ENCODE measurements at places on chromosomes 5 and 9. TPM values are rescaled to one million over a fixed set of nuclear protein-coding genes. Genes with fewer than 3 reads are reported as not detected.

DNA sequence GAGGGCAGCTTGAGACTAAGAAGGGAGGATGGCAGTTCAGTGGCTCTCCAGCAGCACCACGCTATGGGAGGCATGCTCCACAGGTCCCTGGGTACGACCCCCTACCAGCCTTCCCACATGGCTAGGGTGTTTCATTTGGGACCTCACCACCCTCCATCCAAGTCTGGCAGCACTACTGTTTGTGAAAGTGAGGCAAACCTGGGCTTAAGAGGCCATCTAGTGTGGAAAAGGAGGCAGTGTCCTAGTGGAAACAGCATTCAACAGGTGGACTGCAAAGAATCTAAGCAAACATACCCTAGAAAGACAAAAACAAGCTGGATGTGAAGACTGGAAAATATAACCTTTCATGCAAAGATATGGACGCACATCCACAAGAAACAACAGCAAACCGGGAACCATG, 4.8 kb upstream of the C5orf47 start:
- H3K4me3 ChIP-seq, result no peak overlapping the region
- DNase-seq, result peak; percentile 12
- H3K4me1 ChIP-seq, result no peaks in the 10 kb centered on the region
- no peaks in the 10 kb centered on the region for H3K27me3 ChIP-seq
- no peaks in the 10 kb centered on the region for H3K36me3 ChIP-seq

DNA sequence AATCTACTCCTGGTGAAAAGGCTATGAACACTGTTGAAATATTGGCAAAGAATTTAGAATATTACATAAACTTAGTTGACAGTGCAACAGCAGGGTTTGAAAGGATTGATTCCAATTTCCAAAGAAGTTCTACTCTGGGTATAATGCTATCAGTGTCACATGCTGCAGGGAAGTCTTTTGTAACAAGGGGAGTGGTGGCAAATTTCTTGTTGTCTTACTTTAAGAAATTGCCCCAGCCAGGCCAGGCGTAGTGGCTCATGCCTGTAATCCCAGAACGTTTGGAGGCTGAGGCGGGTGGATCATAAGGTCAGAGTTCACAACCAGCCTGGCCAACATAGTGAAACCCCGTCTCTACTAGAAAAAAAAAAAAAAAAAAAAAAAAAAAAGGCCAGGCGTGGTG, 86.3 kb upstream of the OTULINL start:
- peaks cover 49% of the 10 kb centered on the region for H3K36me3 ChIP-seq
- H3K27me3 ChIP-seq, result no peaks in the 10 kb centered on the region
- no peak for DNase-seq
- no peak overlapping the region for H3K4me3 ChIP-seq
- no peak overlapping the region for H3K27ac ChIP-seq

DNA sequence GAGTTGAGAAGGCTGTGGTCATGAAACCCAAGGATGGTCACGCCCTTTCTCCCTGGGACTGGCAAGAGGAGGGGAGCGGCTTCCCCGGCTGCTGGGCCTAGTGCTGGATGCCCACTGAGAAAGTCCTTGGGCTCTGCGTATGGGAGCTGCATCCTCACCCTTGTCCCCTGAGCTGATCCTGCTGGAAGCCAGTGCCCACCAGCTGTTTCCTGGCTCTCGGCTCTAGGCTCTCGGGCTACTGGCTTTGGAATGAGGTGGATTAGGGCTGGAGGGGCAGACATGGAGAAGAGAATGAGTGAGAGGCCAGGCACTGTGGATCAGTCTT, 149.3 kb upstream of the PPP1R26 start:
- no peaks in the 10 kb centered on the region for H3K36me3 ChIP-seq
- H3K4me3 ChIP-seq, result no peak overlapping the region
- no peaks in the 10 kb centered on the region for H3K27me3 ChIP-seq
- no peaks in the 10 kb centered on the region for H3K4me1 ChIP-seq

DNA sequence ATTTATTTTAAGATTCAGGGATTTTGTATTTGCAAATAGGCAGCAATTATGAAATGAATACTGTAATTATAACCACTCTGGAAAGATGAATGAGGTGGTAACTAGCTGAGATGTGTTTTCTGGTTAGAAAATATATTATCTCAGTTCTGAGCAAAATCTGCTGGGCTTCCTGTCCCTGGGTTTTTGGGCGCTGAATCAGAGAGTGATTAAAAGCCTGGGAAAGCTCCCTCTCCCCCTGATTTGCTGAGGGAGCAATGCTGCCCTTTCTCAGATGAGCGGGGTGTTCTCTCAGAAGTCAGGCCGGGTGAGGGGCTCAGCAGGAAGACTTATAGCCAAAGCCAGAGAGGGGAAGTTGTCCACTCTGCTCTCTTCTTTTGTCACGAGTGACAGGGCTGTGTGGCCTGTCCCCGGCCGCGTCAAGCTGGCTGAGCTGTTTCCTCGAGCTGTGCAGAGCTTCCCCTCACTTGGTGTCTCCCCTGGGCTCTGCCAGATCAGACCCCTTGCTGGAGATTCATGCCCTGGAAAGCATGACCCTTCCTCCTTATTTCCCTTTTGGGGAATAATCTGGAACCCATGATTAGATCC, 39.8 kb upstream of the PITX1 start:
- H3K36me3 ChIP-seq, result no peaks in the 10 kb centered on the region
- H3K27ac ChIP-seq, result no peak overlapping the region
- H3K4me3 ChIP-seq, result no peak overlapping the region
- peak; percentile 54 for DNase-seq
- H3K27me3 ChIP-seq, result peaks cover under 1% of the 10 kb centered on the region
- no peaks in the 10 kb centered on the region for H3K4me1 ChIP-seq

DNA sequence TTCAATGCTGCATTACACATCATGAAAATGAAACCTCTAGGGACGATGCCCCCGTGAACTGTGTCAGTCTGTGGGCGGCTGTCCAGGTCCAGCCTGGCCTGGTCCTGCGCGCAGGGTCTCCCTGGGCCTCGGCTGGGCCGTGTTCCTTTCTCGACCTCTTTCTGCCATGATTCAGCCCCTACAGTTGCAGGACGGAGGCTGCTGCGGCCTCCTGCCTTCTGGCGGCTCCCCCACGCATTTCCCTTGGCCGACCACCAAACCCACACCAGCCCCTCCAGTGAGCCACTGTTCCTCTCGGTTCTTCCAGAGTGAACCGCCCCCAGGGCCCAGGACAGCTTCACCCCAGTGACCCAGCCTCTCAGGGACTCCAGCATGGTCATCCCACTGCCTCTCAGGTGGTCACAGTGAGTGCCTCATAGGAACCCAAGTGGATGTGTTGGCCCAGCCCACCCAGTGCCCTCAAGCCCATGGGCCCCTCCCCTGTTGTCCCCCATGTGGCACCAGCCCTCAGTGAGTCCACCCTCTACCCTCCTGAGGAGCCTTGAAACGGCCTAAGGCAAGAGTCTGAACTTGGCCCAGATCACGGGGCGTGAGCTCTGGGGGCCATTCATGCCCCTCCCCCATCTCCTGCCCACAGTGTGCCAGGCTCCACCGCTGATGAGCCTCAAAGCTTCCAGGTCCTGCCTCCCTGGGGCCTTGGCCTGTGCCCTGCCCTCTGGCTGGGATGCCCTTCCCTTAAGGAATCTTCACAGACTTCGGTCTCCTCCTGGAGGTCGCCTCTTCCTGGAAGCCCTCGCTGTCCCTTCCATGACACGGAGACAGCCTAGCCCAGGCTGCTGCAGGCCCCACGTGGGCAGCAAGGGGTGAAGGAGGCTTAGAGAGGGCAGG, 10.0 kb upstream of the CLIC3 start:
- no peak for DNase-seq
- H3K27me3 ChIP-seq, result no peaks in the 10 kb centered on the region
- H3K27ac ChIP-seq, result no peak overlapping the region
- H3K36me3 ChIP-seq, result peaks cover 4% of the 10 kb centered on the region
- H3K4me3 ChIP-seq, result no peak overlapping the region

DNA sequence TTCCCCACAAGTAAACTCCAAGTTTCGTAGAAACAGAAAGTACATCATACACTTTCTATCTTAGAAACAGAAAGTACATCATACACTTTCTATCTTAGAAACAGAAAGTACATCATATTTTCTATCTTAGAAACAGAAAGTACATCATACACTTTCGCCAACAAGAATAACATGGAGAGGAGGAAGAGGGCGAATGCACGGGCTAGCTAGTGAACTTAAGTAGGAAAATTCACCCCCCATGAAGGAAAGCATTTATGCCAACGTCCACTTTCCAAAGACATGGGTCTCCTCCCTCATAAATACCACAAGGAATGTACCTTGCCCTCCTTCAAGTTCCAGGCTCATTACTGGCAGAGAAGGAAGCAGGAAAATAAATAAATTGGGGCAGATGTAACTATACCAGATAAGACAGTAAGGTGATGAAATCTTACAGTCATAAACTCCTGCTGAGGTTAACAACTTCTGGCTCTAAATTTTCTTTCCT, 64.7 kb downstream of the FRMD3 start:
- no peaks in the 10 kb centered on the region for H3K36me3 ChIP-seq
- no peak overlapping the region for H3K27ac ChIP-seq
- no peak for DNase-seq
- H3K4me3 ChIP-seq, result no peak overlapping the region

FAM174A gene
- 20.0 TPM for total RNA-seq

DNA sequence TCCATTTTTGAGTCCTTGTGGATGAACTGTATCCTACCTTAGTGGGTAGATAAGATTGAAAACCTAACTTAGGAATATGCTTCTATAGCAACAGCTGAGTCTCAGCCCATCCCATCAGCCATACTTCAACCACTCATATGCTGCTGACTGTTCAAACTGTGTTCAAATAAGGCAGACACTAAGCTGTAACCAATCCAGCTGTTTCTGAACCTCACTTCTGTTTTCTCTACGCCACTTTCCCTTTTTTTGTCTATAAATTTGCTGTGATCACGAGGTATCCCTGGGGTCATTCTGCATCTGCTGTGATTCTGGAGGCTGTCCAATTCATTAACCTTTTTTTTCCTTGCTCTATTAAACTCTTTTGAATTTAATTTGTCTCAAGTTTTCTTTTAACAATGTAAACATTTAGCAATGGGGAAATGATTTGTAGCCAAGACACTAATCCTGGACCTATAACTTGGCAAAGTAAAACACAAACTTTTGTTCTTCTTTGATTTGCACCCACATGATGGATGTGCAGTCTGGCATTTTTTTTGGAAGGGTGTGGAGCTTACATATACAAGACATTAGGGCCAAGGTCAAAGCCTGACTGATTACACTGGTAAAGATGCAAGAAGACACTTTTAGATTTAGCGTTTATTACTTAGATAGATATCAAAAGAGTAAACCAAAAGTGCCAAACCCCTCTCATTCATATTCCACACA, 14.9 kb upstream of the SCGB3A2 start:
- no peak overlapping the region for H3K4me3 ChIP-seq
- no peaks in the 10 kb centered on the region for H3K27me3 ChIP-seq
- no peak overlapping the region for H3K27ac ChIP-seq
- no peaks in the 10 kb centered on the region for H3K4me1 ChIP-seq
- no peaks in the 10 kb centered on the region for H3K36me3 ChIP-seq

All from fibroblast of lung (primary cell).